NCI-H446 (cell line): ENCODE measurements at places on chromosomes 6 and 20.

- no peak for DNase-seq
Measured at GRCh38 chr6:169274781-169275180, 21.1 kb upstream of the THBS2 start.

- DNase-seq: no peak
Measured at GRCh38 chr6:157144859-157145568, 178.3 kb downstream of the TMEM242 start.

- no peak for DNase-seq
Measured at GRCh38 chr6:23418095-23418494, 707.9 kb upstream of the NRSN1 start.

- peak; percentile 51 for DNase-seq
Measured at GRCh38 chr6:54335871-54336270, 27.6 kb downstream of the TINAG start.

DNA sequence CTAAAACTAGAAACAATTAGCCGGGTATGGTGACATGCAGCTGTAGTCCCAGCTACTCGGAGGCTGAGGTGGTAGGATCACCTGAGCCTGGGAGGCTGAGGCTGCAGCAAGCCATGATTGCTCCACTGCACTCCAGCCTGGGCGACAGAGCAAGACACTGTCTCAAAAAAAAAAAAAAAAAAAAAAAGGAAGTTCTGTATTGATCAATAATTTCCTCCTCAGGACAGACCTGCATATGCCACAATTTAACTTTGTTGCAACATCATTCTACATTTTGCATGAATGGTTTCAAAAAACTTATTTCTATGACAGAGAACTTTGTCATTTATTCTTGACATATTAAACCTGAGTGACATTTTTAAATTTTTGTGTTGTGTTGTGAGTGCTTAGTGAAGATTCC is 5.5 kb downstream of the DNAJC5 start:
- DNase-seq: no peak

DNA sequence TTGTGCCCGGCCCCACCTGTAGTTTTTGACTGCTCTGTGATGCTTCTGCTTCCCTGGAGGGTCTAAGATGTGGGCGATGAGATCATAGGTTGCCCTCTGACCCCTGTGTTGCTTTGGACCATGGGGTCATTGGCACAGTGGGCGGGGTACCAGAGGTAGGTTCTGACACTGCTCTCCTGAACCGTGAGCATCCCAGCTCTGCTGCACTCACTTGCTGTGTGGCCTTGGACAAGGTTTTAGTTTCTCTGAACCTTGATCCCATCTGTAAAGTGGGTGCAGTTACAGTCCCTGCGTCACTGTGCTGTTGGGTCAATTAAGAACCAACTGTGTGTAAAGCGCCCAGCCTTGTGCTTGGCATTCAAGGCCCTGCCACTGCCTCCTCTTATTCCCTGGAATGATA is 30.9 kb downstream of the SRC start:
- DNase-seq: no peak

GRCh38 chr20:36255445-36255844 is 19.2 kb downstream of the AAR2 start:
- DNase-seq: no peak

DNA sequence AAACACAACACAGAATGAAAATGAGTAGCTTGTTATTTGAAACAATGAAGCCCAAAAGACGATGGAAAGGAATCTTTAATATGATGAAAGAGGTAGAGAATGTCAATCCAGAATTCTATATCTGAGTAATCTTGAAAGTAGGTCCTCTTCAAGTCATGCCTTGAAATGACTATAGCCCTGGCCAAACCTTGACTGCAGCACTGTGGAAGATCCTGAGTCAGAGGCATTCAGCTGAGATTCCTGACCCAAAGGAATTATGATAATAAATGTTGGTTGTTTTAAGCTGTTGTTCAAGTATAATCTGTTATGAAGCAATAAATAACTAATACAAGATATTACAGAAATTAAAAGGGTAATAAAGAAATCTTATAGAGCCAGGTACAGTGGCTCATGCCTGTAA is 64.8 kb downstream of the IBTK start:
- no peak for DNase-seq

DNA sequence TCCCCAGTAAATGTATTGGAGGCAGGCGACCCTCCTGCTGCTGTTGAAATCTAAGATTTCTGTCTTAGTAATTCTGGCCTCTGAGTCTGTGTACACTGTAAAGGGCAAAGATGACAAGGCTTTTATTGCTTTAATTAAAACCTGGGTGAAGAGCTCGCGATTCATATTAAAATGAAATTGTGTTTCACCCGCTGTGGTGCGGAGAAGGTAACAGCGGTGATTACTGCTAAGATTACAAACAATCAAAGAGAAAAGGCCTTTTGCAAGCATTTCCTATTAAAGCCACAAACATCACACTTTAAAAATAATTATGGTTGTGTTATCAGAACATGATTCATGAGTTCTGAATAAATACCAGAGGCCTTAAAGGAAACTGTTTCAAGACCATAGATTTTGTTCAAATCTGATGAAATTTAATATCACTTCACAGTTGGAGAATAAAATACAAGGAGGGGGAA is 69.3 kb downstream of the TOX2 start:
- no peak for DNase-seq
